Heart left ventricle (tissue), 16 donors: ENCODE measurements at places on chromosomes 16 and 17. TPM values are rescaled to one million over a fixed set of nuclear protein-coding genes. Genes with fewer than 3 reads are reported as not detected.

- no peak for DNase-seq
Observed at GRCh38 chr17:11690681-11691080, 92.4 kb downstream of the DNAH9 start.

DNA sequence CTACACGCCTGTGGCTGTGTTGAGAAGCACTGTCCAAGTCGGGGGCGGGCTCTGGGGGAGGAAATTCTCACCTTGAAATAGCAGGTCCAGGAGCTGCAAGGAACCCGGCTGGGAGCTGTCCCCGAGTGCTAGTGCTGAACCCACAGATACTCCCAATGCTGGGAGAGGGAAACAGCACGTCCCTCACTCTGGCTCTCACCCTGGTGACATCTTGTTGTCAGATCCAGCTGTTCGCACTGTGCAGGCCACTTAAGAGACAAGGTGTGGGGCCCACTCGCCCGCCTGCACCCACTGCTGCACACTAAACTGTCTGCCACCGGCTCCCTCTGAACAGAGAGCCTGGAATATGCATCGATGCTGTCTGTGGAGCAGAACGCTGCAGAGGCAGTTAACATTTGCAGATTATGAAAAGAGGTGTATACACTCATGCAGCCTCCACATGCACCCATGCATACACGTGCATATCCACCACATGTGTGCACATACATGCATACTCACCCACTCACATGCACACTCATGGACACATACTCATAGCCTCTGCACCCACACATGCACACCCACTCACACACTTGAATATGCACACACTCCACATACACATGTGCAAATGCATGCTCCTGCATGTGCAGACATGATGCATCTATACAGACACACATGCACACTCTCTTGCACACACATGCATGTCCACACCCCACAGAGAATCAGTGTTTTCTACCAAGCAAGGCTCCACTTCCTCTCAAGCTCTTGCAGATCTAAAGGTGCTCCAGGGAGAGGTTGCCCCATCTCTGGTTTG, 42.0 kb downstream of the MGAT5B start:
- DNase-seq: peak; percentile 23

- no peak for DNase-seq
Observed at GRCh38 chr16:11624636-11625607, 38.2 kb upstream of the LITAF start.

DNA sequence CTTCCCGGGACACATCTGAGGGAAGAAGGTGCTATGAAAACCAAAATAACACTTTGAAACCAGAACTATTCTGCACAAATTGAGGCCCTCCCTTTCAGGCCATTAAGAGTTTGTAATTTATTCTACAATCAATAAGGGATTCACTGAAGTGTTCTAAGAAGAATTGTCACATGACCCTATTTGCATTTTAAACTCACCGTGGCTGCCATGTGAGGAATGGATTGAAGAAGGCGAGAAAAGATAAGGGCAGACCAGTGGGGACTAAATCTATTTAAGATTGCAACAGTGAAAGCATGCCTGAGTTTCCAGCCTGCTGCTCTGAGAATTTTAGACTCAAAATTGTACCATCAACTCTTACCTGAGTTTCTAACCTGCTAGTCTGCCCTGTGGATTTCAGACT, 408.8 kb upstream of the SALL1 start:
- DNase-seq: no peak

GRCh38 chr17:68222606-68223005, 25.2 kb upstream of the AMZ2 start:
- DNase-seq: no peak

- no peak for DNase-seq
Observed at GRCh38 chr16:55569025-55569424, 2.5 kb downstream of the CAPNS2 start.

DNA sequence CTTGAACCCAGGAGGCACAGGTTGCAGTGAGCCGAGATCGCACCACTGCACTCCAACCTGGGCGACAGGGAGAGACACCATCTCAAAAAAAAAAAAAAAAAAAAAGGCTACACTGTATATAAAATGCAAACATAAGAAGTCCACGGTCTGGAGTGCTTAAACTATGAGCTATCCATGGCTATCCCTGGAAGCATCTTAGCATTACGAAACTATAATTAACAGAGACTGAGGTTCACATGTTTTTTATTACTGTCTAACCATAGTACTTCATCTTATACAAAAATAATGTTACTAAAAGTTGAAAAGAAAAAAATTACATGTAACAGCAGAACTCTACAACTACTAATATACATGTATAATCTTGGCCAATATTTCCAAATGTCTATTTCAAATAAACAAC, 32.8 kb downstream of the HELZ start:
- no peak for DNase-seq

- no peak for DNase-seq
Observed at GRCh38 chr17:3558603-3559269, 1.1 kb upstream of the TRPV3 start.

The PDE6G gene
- polyA plus RNA-seq: 0.67 TPM

The DUSP3 gene
- 208 TPM for polyA plus RNA-seq

The WFDC1 gene
- polyA plus RNA-seq: 2.1 TPM

The CLEC18A gene
- 0.10 TPM for polyA plus RNA-seq

The CMTM4 gene
- polyA plus RNA-seq: 4.5 TPM

The DLX4 gene
- polyA plus RNA-seq: 0.03 TPM

The RAMP2 gene
- polyA plus RNA-seq: 82.0 TPM
